Globus pallidus (tissue), 1 donor: ENCODE measurements at places on chromosomes 5 and 9.

- no peak for DNase-seq
Observed at GRCh38 chr9:9799287-9799686, 813.5 kb downstream of the PTPRD start.

- no peak for DNase-seq
Observed at GRCh38 chr5:59152701-59153245, 569.9 kb downstream of the RAB3C start.

DNA sequence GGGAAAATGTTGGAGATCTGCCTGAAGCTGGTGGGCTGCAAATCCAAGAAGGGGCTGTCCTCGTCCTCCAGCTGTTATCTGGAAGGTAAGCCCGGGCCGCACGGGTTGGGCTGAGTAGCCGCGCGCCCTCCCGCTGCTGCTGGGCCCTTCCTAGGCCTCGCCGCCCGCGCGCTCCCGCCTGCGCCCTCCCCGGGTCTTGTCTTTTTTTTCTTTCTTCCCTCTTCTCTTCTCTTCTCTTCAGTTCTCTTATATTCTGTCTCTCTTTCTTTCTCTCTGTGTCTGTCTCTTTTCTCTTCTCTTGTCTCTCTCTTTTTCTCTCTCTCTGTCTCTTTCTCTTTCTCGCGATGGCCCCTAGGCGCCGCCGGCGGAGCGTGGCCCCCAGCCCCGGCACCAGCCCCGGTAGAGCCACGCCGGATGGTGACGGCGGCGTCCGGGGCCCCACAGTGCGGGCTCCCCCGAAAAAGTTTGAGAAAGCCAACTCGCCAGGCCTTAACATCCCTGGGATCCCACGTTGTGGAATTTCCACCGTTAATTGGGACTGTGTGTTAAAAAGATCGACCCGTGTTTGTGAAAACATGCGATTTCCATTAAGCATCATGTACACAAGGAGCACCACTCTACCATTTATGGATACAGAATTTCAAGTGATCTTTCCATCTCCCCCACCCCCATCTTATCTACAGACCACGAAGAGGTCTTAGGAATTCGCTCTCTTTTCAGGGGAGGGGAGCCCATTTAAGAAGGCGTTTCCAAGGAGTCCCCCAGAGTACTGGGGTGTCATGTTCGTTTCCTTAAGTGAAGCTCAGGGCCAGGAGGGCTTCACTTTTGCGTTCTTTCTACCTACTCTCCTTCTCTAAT lies 616 bp downstream of the ABL1 start:
- no peak for DNase-seq

DNA sequence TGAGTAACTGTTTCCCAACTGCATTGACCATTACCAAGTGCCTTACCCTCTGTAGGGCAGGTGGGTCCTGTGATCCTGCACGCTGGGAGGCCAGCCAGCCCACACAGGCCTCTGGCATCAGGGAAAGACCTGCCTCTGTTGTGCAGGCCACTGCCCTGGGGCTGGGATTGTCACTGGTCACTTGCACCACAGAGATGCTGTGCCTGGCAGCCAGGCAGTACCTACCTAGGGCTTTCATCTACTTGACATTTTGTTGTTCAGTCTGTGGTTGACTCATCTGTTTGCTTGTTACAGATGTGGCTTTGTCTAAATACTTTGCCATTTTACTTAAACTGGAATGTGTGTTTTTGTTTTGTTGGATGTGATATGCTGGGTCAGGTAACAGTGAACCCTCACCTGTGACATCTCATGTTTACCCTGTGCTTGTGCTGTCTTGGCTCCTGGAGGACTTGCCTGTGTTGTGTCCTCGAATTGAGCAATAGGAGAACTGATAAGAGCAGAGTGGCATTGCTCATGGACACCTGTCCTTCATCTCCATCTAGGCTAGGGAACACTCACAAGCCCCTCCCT lies 32.8 kb downstream of the SECISBP2 start:
- no peak for DNase-seq

DNA sequence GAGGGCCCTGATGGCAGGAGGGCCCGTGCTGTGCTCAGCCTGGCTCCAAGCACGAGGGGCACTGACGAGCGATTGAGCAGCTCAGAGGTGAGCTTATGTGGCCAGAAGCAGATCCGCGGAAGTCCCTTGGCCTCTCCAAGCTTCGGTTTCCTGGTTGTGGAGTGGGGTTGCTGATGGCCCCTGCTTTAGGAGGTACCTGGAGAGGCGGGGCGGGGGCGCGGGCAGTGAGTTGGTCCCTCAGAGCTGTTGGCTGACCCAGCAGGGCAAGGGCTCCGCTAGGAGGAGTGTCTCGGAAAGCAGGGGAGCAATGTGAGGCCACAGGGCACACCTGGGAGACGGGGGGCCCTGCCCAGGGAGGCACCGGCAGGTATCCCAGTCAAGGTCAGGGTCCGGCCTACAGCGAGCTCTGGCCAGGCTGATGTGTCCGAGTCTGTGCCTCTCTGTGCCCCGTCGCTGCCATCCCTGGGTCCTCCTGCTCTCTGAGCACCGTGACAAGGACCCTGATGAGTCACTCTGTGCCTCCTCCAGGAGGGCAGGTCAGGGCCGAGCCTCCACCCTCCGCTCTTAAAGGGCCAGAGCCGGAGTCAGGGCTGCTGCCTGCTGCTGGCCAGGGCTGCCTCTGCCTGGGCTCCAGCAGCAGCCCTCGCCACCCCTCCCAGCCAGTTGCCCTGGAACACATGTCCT lies 14.8 kb downstream of the NCS1 start:
- DNase-seq = no peak

GRCh38 chr5:139458580-139459407 lies 3.7 kb downstream of the ECSCR start:
- DNase-seq = no peak

DNA sequence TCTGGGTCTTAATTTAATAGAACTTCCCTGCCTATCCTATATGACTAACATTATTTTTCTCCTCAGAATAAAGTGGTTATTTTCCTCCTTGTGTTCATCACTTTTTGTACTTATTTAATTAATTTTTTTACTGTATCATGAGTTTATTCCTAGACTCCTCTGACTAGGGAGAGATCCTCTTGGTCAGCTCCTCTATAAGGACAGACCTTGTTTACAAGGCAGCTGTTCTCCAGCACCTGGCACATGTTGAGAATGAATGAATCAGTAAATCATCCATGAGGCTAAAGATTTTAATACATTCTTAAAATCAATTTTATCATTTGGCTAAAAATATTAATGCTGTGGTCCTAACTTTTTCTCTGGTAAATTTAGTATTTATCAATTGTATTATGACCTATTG lies 139.8 kb downstream of the NUDT12 start:
- DNase-seq = no peak

- DNase-seq = no peak
Observed at GRCh38 chr5:106331415-106331814, 1339.3 kb downstream of the EFNA5 start.

GRCh38 chr9:85740787-85741094 lies 1.0 kb downstream of the AGTPBP1 start:
- no peak for DNase-seq

DNA sequence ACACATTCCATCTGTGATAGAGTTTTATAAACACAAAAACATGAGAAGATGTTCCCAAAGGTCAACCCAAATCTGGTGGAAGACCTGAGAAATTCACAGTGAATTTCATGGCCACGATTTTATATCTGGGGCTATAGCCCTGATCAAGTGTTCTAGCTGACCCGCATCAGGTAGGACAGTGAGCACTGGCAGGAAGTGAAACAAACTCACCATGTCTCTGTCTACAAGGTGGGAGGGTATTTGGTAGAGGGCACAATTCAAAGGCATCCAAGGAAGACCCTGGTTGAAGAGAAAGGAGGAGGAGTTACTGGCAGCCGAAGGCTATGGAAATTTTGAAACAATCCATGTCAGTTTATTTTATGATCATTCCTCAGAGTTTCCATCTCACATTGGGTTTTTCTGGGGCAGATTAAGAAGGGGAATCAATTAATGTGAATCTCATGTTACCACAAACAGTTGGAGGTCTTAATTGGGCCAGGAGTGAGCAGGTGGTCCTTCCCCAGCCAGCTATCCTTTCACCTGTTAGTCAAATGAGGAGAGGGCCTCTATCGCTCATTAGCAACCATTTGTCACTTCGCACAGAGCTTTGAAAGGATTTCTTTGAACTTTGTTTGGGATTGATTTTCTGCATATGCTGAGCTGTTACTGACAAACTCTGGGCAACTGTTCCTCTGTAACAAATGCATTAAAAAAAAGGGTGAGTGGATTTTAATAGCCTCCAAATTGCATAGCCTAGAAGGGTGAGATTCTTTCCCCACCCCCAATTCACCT lies 612.0 kb upstream of the CLINT1 start:
- DNase-seq = no peak

DNA sequence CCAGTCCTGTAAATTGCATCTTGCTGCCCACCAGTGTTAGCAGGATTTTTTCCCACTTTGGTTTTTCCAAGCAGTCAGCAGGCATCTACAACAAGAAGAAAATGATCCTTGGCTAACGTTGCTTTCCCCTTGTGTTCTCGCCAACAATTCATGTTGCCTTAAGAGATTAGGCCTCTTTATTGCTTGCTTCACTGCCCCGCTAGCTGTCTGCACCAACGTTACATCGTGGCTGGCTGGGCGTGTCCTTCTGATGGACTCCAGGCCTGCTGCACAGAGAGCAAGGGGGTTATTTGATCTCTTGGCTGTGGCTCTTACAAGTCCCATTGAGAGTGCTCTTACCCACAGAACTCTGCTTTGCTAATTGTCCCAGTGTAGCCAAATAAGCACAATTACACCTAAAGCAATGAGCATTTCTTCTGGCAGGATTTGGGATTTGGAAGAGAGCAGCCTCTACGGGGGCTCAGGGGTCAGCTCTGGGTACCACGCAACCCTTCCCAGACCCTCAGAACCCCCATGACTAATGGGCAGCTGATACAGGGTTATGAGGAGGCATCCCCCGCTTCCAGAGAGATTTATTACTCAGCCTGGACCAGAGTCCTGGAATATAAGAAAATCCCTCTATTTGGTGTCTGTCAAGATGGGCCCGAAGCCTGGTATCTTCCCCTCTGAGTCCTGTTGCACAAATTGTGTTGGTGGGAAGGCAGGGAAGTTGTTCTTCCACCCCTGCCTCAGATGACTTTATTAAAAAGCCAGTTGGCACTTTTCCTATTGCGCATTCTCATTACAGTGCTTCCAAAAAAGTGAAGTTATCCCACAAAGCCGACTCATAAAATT lies 17.6 kb downstream of the DCANP1 start:
- DNase-seq = no peak

- DNase-seq = no peak
Observed at GRCh38 chr9:135712613-135713295, 10.8 kb downstream of the KCNT1 start.

DNA sequence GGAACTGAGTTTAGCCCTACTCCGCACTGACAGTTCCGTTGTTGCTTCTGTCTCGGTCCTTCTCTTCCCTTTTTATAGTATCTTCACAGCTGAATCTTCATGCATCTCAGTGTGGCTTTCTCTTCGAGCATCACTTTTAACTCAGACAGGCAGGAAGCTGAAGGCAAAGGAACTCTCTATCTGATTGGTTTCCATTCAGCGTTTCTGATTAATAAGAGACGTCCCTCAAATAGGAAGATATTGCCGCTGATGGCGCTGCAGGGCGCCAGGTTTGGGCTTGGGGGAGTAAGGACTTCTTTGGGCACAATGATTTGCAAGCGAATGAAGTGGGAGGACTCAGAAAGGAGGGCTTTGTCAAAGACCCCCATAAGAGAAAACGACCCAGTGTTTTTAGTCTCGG lies at the start of gene CDH9:
Gene CDH9, minus strand, starts transcription at position 111 of the 400 bp plus-strand sequence. CDS start 50,253 bp downstream, outside the sequence.
- DNase-seq = no peak

GRCh38 chr9:89883401-89884341 lies 278.9 kb downstream of the GADD45G start:
- no peak for DNase-seq

GRCh38 chr9:28925157-28925556 lies 1351.9 kb upstream of the C9orf72 start:
- DNase-seq = no peak

- DNase-seq = no peak
Observed at GRCh38 chr5:153619771-153620170, 129.3 kb downstream of the GRIA1 start.

DNA sequence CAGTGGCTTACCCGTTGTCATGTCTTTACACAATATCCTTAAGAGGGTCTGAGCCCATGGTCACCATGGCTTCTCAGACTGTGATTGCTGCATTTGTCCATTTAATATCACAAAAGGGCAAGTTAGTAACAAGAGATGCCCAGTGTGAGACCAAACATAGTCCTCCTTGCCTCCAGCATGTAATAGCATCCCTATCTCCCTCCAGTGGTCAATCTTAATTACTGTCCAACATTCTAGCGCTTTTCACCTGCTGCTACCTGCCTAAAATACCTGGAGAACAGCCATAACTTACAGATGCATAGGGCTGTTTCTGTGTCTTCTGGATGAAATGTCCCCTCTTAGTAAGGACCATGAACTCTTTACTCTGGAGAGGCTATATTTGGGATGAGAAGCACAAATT lies 267.2 kb upstream of the DAB2 start:
- no peak for DNase-seq

DNA sequence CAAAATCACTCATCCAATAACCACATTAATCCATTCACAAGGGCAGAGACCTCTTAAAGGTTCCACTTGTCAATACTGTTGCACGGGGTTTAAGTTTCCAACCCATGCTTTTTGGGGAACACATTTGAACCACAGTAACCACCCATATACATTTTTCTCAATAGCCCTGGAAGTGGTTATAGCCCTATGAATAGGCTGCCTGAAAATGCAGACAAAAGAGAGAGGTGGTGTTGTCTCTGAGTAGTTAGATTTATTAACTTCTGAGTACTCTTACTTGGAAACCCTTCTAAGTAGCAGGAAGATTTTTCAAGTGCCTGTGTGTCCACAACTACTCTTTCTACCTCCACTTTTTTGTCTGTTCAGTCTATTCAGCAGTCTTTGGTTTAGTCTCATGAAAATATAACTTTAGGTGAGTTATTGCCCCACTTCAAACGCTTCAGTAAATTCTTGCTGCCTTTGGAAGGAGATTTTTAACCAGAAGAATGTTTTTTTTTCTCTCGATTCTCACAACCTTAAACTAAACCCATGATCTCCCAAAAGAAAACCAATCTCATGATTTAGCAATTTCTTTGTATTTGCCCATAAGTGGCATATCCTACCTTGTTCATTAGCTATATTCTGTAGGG lies 42.6 kb downstream of the ARHGEF28 start:
- no peak for DNase-seq

- no peak for DNase-seq
Observed at GRCh38 chr9:101904845-101905244, 166.4 kb upstream of the GRIN3A start.

- DNase-seq = no peak
Observed at GRCh38 chr5:139341187-139341688, 416 bp upstream of the PAIP2 start.

GRCh38 chr9:19408316-19408692 lies 505 bp upstream of the ACER2 start:
- no peak for DNase-seq

- no peak for DNase-seq
Observed at GRCh38 chr5:141613344-141613743, 5.5 kb downstream of the DIAPH1 start.
